NCI-H1092 treated with DMSO at 0.1 percent for 48 hours (cell line): ENCODE measurements at places on chromosomes 1 and 21.

GRCh38 chr1:185570962-185571361 lies 163.2 kb upstream of the HMCN1 start:
- DNase-seq, result no peak

DNA sequence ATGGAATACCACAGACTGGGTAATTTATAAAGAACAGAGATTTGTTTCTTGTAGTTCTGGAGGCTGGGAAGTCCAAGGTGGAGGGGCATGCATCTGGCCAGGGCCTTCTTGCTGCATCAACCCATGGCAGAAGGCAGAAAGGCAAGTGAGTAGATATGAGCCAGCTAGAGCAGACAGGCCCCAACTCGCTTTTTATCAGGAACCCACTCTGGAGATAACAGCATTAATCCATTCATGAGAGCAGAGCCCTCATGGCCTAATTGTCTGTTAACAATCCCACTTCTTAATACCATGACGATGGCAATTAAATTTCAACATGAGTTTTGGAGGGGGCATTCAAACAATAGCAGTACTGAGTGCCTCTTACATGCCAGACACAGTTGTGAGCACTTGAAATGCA lies 87.2 kb upstream of the SOX13 start:
- DNase-seq, result no peak

DNA sequence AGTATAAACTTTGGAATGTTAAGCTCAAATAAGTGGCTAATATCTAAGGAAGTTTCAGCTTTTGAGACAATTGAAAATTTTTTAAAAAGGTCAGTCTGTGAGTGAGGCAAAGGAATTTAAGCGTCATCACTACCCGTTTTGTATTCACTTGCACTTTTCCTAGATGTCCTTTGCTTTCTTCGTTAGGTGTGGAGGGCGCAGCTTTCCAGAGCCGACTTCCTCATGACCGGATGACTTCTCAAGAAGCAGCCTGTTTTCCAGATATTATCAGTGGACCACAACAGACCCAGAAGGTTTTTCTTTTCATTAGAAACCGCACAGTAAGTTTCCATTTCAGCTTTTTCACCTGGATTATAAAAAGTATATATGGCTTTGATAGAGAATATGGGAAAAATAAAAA lies 30.9 kb downstream of the KDM1A start:
- no peak for DNase-seq

DNA sequence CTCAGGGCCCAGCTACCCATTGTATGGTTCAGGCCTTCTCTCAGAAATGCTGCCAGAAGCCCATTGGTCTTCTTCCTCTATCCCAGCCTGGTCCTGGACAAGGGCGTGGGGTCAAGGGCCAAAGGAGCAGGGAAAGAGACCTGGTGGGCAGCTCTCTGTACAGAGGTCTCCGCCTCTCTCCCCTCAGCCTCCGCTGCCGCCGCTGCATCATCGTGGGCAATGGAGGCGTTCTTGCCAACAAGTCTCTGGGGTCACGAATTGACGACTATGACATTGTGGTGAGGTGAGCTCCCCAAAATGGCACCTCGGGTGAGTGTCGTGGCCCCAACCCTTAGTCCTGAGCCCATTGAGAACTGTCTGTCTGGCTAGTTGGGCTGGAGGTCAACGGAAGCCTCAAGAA lies 34.6 kb upstream of the ARTN start:
- DNase-seq, result no peak
